ENCODE measurements at places on chromosomes 13 and 19.

DNA sequence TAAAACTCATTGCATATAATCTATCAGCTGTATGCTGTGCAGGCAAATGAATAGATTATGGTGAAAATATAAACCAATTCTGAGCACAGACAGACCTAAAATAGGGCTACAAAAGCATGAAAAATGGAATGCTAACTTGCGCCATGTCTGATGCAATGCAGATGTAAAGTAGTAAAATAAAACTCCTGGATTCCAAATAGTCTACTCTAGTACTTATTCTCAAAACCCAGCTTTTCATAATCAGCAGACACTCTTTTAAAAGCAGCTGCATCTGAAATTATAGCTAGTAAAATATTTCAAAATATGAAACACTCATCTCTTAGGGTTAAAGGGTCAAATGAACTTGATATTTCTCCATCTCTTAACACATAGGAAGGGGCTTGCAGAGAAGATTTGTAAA lies 4.7 kb upstream of the POMP start:
- DNase-seq: no peak

- DNase-seq: no peak
Measured at GRCh38 chr19:5073153-5073844, 104.4 kb downstream of the KDM4B start.

GRCh38 chr13:45602183-45603170 lies 13.1 kb downstream of the ERICH6B start:
- DNase-seq: no peak

DNA sequence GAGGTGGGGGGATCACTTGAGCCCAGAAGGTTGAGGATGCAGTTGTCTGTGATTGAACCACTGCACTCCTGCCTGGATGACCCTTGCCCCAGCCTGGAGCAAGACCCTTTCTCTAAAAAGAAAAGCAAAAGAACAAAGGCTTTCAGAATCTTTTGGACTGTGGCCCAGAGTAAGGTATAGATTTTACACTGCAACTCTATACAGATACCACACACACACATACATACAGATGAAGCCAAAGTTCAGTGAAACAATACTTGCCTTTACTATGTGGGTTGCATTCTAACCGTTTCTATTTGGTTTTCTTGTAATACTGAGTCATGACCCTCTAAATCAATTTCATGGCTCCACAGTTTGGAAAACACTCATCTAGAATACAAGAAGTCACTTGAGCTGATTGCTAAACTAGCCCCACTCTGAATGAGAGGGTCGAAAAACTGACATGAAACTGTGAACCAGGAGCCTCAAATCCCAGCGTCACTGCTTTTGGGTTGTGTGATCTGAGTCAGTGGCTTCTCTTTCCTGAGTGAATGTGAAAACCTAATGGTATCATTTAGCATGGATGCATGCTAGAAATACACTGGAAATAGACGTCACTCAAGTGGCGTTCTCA lies 756.1 kb downstream of the UQCRFS1 start:
- no peak for DNase-seq

DNA sequence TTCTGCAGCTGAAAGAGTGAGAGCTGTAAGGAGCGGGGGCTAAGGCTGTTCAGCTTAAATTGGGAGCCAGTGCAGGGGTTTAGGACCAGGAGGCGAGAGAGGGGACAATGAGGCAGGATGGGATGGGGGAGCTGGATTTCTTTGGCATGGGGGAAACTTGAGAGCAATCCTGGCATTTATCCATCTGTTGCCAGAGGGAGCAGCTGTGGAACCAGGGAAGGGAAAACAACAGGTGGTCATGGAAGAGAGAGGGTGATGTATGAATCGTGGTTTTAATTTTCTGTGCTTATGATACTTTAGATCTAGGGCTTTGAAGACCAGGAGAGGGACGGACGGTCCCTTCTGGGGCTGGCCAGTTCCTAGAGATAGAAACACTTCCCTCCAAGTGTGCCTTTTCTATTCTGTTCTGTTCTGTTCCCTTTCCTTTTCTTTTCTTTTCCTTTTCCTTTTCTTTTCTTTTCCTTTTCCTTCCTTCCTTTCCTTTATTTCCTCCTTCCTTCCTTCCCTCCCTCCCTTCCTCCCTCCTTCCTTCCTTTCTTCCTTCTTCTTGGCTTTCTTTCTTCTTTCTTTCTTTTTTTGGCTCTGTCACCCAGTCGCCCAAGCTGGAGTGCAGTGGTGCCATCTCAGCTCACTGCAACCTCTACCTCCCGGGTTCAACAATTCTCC lies 16.0 kb upstream of the CCL25 start:
- DNase-seq: no peak

DNA sequence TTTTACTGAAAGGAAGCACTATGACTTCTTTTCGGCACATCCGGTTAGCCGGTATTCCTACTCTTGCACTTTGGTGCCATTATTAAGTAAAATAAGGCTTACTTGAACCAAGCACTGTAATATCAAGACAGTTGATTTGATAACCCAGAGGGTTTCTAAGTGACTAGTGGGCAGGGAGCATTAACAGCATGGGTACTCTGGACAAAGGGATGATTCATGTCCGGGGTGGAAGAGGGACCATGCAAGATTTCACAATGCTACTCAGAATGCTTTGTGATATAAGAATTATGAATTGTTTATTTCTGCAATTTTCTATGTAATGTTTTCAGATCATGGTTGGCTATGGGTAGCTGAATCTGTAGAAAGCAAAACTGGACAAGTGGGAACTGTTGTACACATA lies 282.1 kb downstream of the TDRD3 start:
- DNase-seq: no peak

DNA sequence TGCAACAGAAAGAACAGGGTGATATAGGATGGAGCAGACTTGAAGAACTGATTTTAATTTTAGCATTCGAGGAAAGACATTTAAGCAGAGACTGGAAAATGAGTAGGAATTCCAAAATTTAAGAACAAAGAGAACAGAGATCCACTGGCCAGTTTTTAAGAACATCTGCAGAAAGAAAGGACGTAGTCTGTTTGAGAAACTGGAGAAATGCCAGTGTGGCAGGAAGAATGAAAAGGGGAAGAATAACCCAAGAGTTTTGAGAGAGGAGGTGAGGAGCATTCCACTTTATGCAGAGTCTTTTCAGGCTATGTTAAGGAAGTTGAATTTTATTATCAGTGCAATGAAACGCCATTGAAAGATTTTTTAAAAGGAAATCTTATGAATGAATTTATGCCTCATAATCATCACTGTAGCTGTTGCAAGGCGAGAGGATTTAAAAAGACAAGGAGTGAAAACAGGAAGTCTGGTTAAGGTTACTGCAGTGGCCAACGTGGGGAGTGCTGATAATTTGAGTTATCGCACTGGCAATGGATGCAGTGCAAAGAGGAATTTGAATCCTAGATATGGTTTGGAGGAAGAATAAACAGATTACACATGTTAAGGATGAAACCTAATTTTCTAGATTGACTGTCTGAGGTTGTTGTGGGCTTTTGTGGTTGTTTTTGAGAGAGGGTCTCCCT lies 253.8 kb downstream of the DACH1 start:
- no peak for DNase-seq

Data from glutamatergic neuron (in vitro differentiated cells).